ENCODE measurements at places on chromosomes 4 and X.

DNA sequence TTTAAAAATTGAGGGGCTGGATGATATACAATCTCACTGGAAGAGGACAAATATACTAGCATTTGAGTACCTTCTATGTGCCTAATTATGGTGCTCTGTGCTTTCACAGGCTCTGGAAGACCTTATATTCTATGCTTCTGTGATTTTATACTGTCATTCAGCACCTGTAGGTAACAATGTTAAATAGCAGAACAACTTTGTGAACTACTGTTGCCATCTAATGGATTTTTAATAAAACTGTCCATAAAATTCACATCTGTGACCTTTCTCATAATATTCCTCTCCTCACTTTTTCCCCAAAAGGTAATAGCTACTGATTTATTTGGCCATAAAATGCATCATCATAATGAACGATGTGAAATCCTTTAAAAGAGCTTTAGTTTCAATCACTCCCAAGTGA lies 21.9 kb downstream of the POU3F4 start:
- DNase-seq = no peak
- no peaks in the 10 kb centered on the region for H3K27me3 ChIP-seq
- no peak overlapping the region for H3K4me3 ChIP-seq
- H3K36me3 ChIP-seq = no peaks in the 10 kb centered on the region

DNA sequence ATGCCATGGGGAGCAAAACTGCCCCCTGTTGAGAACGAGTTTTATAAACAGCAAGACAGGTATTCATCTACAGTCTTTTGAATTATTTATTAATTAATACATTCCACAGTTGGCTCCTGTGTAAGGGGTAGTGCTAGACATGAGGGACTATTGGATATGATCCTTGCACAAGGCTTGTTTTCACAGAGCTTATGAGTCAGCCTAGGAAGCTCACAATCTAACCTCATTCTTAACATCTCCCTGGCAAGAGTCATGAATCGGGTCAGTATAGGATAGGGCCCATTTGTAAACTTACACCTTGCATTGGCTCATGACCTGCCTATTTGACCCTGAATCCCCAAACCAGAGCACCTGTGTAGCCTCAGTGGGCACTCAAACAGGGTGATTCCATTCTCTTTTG lies 209.1 kb upstream of the HCCS start:
- no peak overlapping the region for H3K4me3 ChIP-seq
- H3K4me1 ChIP-seq = no peaks in the 10 kb centered on the region
- no peak overlapping the region for H3K27ac ChIP-seq
- H3K27me3 ChIP-seq = no peaks in the 10 kb centered on the region
- DNase-seq = no peak
- H3K36me3 ChIP-seq = no peaks in the 10 kb centered on the region

DNA sequence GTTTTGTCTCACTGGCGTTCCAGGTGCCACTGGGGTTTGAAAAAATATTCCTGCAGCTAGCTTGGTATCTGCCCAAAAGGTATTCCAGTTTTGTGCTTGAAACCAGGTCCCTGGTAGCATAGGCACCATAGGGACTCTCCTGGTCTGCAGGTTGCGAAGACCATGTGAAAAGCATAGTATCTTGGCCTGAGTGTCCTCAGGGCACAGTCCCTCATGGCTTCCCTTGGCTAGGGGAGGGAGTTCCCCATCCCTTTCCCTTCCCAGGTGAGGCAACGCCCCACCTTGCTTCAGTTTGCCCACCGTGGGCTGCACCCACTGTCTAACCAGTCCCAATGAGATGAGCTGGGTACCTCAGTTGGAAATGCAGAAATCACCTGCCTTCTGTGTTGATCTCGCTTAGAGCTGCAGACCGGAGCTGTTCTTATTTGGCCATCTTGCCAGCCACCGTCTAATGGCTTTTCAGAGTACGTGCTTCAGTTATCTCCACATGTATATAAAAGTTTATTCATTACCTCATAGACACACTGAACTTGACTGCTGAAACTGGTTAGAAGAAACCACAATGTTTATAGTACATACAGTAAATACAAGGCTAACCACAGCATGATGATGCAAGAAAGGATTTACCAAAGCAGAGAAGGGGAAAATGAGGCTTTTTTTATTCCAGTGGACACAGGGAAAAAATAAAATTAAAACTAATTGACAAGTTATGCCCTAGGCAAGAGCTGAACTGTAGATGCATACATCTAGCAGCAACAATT lies 10.6 kb downstream of the PBDC1 start:
- H3K4me1 ChIP-seq = no peaks in the 10 kb centered on the region
- no peak overlapping the region for H3K27ac ChIP-seq
- H3K36me3 ChIP-seq = no peaks in the 10 kb centered on the region

DNA sequence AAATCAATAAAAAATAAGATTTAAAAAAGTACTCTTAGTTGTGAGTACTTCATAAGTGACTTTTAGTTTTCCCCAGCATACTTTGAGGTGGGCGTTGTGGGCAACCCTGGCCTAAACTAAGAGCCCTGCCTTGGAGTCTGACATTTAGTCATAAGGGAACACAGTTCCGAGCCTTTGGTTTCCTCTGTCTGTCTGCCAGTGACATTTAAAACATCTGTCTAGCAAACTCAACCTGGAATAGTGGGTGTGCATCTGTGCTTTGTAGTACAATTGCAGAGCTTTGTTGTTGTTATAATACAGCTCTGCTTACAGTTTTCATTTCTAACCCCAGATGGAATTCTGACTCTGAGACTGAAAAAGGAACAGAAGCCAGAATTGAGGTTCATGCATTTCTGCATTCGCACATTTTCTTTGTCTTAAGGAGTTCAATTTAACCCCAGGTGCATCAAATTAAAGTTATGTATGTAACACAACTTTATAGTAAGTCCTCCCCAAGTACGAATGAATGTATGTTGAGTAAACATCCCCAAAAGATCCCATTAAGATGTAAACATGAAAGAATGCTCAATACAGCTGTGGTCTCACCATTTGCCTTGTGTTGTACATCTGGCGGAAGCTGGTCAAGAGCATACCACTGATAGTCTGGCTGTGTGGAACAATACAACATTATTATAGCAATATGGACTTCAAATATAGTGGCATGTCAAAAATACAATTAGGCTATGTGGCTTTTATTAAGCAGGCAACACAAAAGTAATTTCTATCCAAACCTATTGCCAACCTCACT lies 25.9 kb downstream of the TNIP3 start:
- H3K36me3 ChIP-seq = no peaks in the 10 kb centered on the region
- no peaks in the 10 kb centered on the region for H3K4me1 ChIP-seq
- DNase-seq = no peak
- no peak overlapping the region for H3K27ac ChIP-seq
- H3K4me3 ChIP-seq = no peak overlapping the region
- no peaks in the 10 kb centered on the region for H3K27me3 ChIP-seq

GRCh38 chr4:104424475-104424941 lies 70.2 kb downstream of the CXXC4 start:
- H3K4me1 ChIP-seq = peaks cover 29% of the 10 kb centered on the region
- no peak for DNase-seq
- H3K27ac ChIP-seq = no peak overlapping the region
- peaks cover 5% of the 10 kb centered on the region for H3K36me3 ChIP-seq

DNA sequence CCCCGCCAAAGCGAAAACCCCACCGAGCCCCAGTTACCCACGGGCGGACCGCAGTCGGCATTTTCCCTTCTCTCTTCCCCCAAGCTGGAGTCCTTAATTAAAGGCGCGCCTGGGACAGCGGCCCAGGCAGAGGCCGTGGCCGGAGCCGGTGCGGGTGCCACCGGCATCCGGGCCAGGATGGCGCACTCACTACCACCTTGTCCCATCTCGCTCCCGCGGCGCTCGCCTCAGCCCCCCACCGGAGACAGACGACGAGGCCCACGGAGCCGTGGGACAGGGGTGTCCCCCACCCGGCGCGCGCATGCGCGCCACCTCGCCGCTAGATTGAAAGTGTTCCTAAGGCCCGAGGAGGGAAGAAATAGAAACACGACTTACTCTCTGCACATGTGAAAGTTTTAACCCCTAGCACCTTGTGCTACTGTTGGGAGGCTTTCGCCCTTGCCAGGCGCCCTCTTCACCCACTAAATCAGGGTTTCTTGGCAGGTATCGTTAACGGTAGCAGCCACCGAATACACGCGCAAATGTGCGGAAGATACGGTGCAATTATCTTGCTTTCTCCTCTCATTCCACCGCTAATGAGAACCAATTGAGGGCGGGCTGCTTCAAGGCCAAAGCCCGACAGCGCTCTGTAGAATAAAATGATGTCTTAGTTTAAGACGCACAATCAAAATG lies 64.3 kb upstream of the CCDC160 start:
- H3K27me3 ChIP-seq = no peaks in the 10 kb centered on the region
- H3K36me3 ChIP-seq = peaks cover 19% of the 10 kb centered on the region
- H3K4me3 ChIP-seq = peak overlapping the region; percentile 67
- no peak for DNase-seq
- H3K27ac ChIP-seq = 0 out of 2 replicates have a peak overlapping the region, but pooled peaks have one; percentile 43

DNA sequence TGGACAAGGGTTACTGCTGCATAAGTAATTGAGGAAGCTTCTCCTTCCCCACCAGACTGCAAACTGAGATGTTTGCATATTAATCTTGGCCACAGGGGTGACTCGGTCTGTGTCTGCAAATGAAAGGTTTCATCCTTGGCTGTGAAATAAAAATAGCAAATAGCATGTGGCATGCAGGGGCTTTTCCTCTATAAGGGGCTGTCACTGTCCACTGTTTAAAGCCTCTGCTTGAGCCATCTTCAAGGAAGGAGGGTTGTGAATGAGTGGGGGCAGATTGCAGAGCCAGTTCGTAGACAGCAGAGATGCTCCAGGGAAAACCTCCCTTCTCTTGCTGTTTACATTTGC lies 33.3 kb downstream of the TMSB4X start:
- no peaks in the 10 kb centered on the region for H3K27me3 ChIP-seq
- no peak overlapping the region for H3K4me3 ChIP-seq
- no peak overlapping the region for H3K27ac ChIP-seq
- H3K4me1 ChIP-seq = peaks cover 4% of the 10 kb centered on the region
- no peaks in the 10 kb centered on the region for H3K36me3 ChIP-seq
- DNase-seq = no peak

- no peak overlapping the region for H3K4me3 ChIP-seq
- no peak overlapping the region for H3K27ac ChIP-seq
- no peaks in the 10 kb centered on the region for H3K36me3 ChIP-seq
- H3K4me1 ChIP-seq = peaks cover 18% of the 10 kb centered on the region
- peaks cover 23% of the 10 kb centered on the region for H3K27me3 ChIP-seq
Measured at GRCh38 chr4:73870768-73871167, 1.6 kb downstream of the CXCL1 start.

DNA sequence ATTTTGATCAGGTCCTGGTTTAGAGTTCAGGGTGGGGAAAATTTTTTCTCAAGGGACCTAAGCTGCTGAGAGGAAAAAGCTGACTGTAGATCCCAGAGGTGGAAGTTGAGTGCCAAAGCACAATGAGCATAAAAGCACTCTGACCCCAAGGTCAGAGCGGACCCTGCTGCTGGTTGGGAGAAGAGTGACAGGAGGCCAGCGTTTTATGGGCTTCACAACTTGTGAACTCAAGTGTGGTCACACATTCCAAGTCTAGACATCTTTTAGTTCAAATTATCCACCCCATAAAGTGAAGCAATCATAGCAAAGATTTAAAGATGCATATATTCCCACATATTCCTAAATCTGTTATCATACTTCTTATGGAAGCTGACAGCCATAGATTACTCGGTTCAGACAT lies 220.3 kb downstream of the CHIC2 start:
- no peaks in the 10 kb centered on the region for H3K36me3 ChIP-seq
- no peaks in the 10 kb centered on the region for H3K27me3 ChIP-seq
- H3K4me3 ChIP-seq = no peak overlapping the region

DNA sequence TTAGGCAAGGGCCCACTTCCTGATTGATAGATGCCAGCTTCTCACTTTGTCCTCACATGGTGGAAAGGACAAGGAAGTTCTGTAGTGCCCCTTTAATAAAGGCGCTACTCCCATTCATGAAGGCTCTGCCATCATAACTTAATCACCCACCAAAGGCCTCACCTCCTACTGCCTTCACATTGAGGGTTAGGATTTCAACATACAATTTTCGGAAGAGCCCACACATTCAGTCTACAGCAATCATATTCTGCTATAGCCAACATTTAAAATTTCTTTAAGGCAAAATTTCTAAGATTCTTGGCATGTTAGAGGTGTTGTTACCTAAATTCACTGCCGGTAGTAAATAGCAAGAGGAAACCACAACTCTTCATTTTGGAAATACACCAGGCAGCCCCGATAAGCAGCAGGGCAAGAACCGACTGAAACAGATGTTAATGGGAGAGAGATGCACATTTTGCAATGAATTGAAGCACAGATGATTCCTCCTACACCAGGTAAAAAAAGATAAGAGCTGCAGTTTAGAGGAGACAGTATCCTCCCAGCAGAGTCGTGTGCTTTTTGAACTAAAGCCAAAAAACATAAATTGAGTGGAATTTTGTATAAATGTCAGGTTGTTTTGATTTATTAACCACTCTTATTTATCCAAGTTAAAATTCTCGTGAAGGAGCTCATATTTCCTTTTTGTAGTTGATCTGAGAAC lies 594.9 kb downstream of the KCTD8 start:
- H3K36me3 ChIP-seq = no peaks in the 10 kb centered on the region
- DNase-seq = no peak

GRCh38 chrX:85419293-85419692 lies 39.8 kb upstream of the POF1B start:
- H3K36me3 ChIP-seq = no peaks in the 10 kb centered on the region
- no peaks in the 10 kb centered on the region for H3K4me1 ChIP-seq
- no peak for DNase-seq
- no peaks in the 10 kb centered on the region for H3K27me3 ChIP-seq

- H3K4me1 ChIP-seq = no peaks in the 10 kb centered on the region
- H3K27ac ChIP-seq = no peak overlapping the region
- H3K27me3 ChIP-seq = no peaks in the 10 kb centered on the region
- H3K4me3 ChIP-seq = no peak overlapping the region
- no peak for DNase-seq
Measured at GRCh38 chrX:132443196-132444135, 45.4 kb downstream of the MBNL3 start.

DNA sequence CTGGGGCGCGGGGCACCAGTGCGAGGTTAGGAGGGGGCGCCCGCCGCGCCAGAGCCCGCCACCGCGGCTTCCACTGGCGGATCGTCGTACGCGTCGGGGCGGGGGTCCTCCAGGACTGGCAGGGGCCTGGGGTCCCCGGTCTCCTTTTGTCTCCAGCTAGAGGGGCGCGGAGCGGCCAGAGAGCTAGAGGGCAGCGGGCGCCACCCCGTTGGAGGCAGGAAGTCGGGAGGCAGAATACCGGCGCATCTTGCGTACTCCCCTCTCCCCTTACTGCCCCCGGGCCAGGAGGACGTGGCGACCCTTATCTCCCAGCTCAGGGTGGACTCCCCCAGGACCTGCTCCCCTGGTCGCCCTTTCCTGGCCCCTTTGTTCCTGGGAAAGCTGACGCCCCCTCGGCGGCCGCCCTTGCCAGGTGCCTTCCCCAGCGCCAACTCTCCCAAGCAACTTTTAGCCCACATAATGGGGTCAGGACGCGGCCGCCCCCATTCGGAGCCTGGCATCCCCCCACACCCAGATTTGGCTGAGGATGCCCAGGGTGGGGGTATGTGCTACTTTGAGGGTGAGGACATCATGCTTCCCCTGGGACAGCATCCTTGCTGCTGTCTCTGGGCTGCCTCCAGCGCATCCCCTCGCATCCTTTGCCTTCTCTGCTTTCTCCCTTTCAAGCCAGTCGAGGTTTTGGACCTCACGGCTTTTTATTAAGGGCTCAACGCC lies 933 bp downstream of the CNKSR2 start:
- H3K36me3 ChIP-seq = no peaks in the 10 kb centered on the region
- no peak overlapping the region for H3K27ac ChIP-seq
- peak overlapping the region; percentile 67 for H3K4me3 ChIP-seq

- peak; percentile 61 for DNase-seq
- H3K4me1 ChIP-seq = peaks cover 14% of the 10 kb centered on the region
- no peaks in the 10 kb centered on the region for H3K36me3 ChIP-seq
- H3K27ac ChIP-seq = no peak overlapping the region
- H3K27me3 ChIP-seq = peaks cover 73% of the 10 kb centered on the region
- H3K4me3 ChIP-seq = peak overlapping the region; percentile 67
Measured at GRCh38 chrX:151177141-151178027, 1.0 kb downstream of the GPR50 start.
